Neural progenitor cell (in vitro differentiated cells): ENCODE measurements at places on chromosomes 16 and 17.

- no peak for DNase-seq
Observed at GRCh38 chr17:29383686-29384085, 6.5 kb upstream of the TAOK1 start.

DNA sequence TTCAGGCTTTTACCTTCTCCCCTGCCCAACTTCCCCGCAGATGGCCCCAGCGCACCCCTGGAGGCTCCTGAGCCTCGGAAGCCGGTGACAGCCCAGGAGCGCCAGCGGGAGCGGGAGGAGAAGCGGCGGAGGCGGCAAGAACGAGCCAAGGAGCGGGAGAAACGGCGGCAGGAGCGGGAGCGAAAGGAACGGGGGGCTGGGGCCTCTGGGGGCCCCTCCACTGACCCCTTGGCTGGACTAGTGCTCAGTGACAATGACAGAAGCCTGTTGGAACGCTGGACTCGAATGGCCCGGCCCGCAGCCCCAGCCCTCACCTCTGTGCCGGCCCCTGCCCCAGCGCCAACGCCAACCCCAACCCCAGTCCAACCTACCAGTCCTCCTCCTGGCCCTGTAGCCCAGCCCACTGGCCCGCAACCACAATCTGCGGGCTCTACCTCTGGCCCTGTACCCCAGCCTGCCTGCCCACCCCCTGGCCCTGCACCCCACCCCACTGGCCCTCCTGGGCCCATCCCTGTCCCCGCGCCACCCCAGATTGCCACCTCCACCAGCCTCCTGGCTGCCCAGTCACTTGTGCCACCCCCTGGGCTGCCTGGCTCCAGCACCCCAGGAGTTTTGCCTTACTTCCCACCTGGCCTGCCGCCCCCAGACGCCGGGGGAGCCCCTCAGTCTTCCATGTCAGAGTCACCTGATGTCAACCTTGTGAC is 3.6 kb downstream of the MAPK7 start:
- no peak for DNase-seq

DNA sequence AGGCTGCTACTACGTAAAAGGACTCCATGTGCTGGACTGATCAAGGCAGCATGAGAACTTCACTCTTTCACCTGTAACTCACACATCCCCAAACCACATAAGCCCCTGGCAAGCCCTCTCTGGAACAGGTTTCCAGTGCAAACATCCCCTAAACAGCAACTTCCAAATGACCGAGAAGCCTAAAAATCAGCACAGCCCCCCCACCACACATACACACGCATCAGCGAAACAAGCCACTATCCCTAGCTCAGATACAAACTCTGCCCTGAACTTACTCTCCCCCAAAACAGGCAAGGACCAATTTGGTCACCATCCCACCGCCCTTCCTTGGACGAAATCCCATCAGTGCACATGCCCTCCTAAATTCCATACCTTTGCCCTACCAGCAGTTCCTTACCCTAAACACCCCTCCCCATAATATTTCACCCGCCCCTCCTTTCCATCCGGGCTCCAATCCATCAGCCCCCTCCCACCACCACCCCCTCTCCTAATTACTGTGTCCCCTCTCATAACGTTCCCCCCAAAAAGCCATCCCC is 735 bp downstream of the LSM12 start:
- DNase-seq: no peak

GRCh38 chr16:1754204-1754603 is 17.1 kb downstream of the NME3 start:
- DNase-seq: no peak

- DNase-seq: no peak
Observed at GRCh38 chr17:76752006-76752405, 14.1 kb downstream of the MFSD11 start.

DNA sequence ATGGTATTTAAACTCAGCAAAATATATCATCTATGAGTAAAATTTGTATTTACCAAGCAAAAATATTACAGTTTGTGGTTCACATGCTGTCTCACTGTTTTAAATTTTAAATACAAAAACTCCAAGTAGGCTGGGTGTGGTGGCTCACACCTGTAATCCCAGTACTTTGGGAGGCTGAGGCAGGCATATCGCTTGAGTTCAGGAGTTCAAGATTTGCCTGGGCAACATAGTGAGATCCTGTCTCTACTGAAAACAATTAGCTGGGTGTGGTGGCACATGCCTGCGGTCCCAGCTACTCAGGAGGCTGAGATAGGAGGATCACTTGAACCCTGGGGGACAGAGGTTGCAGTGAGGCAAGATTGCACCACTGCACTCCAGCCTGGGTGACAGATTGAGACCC is 37.3 kb downstream of the MAPT start:
- DNase-seq: no peak

- no peak for DNase-seq
Observed at GRCh38 chr16:27177031-27177774, 26.1 kb upstream of the KDM8 start.

DNA sequence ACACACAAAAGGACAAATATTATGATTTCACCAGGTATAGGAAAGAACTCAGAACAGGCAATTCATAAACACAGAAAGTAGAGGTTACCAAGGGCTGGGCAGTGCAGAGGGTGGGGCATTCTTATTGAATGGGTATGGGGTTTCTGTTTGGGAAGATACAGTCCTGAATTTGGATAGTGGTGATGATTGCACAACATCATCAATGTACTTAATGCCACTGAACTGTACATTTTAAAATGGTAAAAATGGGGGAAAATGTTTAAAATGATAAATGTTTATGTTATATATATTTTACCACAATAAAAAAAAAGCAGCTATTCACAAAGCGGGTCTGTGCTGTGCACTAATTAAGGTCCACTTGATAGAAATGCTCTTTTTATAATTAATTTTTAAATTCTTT is 72.6 kb upstream of the FA2H start:
- no peak for DNase-seq

DNA sequence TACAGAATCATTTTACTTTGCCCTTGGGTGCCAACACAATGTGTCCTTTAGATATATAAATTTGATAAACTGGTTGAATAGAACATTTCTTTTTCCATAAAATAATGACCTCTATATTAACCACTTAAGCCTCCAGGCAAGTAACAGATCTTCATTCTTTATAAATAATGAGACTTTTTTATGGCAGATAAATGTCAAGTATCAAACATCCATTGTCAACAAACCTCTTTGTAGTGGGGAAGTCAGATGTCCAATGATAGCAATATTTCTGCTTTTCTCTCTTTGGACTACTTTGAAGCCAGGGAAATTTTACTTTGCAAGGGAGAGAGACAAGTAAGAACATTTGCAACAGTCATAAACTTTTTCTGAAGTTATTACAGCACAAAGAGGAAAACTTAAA is 841.2 kb downstream of the CDH8 start:
- no peak for DNase-seq

- no peak for DNase-seq
Observed at GRCh38 chr17:44926821-44927525, 11.7 kb upstream of the GFAP start.

- no peak for DNase-seq
Observed at GRCh38 chr17:16288860-16289571, 64.3 kb downstream of the CENPV start.
